ENCODE measurements at places on chromosomes 2 and 18.

DNA sequence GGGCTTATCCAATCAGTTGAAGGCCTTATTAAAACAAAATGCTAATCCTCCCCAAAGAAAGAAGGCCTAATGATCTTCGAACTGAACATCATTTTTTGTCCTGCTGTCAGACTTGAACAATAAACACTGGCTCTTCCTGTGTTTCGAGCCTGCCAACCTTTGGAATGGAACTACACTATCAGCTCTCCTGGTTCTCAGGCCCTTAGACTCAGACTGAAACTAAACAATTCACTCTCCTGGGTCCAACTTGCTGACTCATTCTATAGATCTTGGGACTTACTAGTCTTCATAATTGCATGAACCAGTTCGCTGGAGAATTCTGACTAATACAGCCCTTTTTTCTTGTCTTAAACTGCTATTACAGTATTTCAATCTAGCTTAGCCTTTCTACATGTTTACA is 235.2 kb downstream of the LNPK start:
- DNase-seq, result no peak

DNA sequence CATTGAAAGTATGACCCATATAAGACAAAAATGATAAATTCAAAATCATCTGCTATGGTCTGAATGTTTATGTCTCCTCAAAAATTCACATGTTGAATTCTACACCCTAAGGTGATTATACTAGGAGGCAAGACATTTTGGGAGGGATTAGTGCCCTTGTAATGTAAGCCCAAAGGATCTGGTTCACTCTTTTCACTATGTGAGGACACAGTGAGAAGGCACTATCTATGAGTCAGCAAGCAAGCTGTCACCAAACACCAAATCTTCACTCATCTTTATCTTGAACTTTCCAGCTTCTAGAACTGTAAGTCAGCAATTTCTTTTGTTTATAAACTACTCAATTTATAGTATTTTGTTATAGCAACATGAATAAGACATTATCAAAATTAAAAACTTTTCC is 284.7 kb upstream of the ZC3H15 start:
- DNase-seq, result no peak

- DNase-seq, result no peak
Measured at GRCh38 chr2:71592181-71592711, 138.9 kb downstream of the DYSF start.

- no peak for DNase-seq
Measured at GRCh38 chr2:6216234-6216633, 524.0 kb downstream of the SOX11 start.

DNA sequence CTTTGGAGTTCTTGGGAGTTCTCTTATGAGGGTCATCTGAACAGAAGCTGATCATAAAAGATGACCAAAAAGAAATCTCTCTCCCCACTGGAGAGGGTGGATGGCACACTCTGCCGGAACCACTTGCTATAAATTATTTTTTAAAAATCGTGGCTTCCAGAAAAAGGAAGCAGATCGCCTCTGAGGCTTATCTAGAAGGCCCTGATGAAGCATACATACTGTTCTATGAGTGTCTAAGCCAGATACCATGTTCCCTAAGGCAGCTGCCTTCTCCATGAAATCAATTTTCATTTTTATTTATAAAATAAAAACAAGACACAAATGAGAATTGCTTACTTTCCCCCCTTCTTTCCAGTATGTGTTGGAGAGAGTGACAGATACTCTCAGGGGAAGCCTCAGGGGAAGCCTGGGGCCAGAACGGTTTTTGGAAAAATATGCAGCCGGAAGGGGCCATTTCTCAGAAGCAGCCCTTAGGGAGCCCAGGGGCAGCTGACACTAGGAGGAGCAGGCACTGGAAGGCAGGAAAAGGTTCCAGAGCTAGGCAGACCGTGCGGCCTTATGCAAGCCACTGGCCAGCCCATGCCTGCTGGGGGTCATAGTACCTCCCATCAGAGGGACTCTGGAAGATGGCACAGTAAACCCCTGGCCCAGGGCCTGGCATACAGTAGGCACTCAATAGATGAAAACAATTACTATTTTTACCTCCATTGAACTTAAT is 130.6 kb downstream of the CABLES1 start:
- no peak for DNase-seq

DNA sequence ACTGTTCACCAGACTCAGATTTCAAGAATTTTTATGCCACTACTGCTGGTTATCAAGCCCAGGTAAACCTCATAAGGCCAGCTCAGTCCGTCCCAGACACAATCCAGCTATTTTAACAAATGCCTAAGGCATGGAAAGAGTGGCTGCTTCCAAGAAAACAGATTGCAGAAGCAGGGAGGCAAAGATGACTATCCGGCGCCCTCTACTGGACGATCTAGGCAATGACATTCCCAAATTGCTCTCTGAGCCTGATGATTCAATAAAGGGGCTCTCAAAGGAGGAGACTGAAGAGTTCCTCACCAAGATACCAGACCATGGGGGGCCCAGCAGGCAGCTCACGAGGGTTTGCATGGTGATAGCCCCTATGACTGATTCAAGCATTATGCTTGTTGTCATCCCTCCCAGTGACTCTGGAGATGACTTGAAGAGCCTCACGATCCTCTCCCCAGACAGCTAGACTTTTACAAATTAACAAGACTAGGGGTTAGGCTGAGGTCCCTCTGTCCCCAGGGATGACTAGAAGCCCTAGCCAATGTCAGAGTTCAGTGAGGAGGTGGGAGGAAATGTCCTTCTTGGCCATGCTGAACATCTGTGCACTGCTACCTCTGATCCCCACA is 25.0 kb downstream of the SERPINB8 start:
- no peak for DNase-seq

GRCh38 chr2:156147594-156148330 is 184.8 kb downstream of the NR4A2 start:
- no peak for DNase-seq

GRCh38 chr2:61898810-61899209 is 6.7 kb upstream of the COMMD1 start:
- no peak for DNase-seq

- no peak for DNase-seq
Measured at GRCh38 chr18:23213200-23213599, 77.9 kb downstream of the CABLES1 start.

DNA sequence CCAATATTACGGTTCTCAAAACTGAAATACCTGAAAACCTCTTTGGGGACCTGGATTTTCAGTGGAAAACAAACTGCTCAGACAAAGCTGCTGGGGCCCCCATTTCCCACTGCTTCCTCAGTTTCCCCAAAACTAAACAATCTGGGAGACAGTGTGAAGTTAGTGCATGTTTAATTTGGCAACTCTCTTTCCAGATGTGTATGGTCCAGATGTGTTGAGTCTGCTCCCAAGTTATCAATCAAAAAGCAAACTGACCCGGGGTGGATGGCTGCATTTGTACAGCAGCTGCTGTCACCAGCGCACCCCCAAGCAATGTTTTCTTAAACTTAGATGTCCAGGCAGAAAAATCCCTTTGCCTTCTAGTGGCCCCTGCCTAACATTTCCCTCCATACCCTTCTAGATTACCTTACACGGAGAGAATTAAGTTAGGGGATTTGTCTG is 136.9 kb downstream of the COPS8 start:
- no peak for DNase-seq

DNA sequence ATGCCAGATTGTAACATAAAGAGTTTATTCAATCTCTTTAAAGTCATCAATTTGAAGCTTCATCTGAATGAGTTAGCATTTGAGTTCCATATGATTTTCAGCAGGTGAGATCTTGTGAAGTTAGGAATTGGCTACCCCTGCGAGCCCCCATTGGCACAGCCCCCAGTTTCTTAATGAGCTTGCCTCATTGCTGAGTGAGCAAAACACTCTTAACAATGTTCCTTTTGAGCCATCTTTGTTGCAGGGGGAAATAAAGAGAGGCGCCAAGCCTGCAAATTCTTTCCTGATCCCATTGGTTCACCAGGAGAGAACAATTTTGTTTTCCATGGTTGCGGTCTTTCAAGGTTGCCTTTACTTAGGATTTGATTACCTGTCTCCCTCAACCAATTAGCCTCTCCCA is 18.7 kb downstream of the DPP10 start:
- no peak for DNase-seq

Data from activated CD8-positive, alpha-beta memory T cell treated with anti-CD3 and anti-CD28 coated beads for 4 hours (primary cell).